ENCODE measurements at places on chromosomes 3 and 15. TPM values are rescaled to one million over a fixed set of nuclear protein-coding genes. Genes with fewer than 3 reads are reported as not detected.

Gene SPATA12
- 0.21 TPM for total RNA-seq

Gene GOLGA6L22
- total RNA-seq, result not detected

- peak; percentile 99 for DNase-seq
These were observed 8.4 kb upstream of the GNAI2 start for GRCh38 chr3:50227390-50228183.

- no peak for DNase-seq
These were observed 48.7 kb downstream of the BFSP2 start for GRCh38 chr3:133448478-133449122.

- DNase-seq, result no peak
These were observed 4.2 kb downstream of the MFGE8 start for GRCh38 chr15:88908697-88909621.

DNA sequence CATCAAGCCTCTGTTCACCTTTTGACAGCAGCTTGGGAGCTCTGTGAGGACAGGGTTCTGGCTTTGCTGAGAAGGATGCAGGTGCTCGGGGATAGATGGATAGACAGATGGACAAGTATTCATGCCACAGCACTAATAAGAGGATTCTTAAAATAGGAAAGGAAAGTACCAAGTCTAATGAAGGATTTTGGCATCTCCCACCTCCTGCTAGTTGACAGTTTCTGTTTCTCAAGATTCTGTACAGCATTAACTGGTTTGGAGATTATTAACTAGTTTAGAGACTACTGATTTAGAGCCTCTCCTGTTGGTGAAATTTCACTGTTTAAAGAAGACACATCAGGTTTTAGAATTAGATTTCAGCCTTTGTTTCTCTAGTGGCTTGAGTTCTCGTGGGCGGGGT lies 152.3 kb downstream of the CACNA1D start:
- no peak for DNase-seq

DNA sequence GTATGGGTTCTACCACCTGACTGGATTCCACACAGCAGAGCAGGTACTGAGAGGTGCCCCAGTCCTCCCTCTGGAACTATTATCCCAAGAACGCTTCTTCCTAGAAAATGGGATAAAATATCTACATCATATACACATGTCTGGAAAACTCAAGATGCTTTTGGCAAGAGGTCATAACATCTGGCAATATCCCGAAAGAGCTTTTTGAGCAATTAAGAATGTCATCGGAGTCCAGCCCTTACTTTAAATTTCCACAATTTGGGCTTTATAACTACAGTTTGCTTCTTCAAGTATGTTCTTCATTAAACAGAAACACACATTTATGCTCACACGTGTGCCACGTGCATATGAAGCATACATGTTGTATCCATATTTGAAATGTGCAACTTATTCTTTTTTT lies 365.9 kb upstream of the THBS1 start:
- DNase-seq, result no peak

GRCh38 chr3:103082501-103082900 lies 647.7 kb downstream of the ZPLD1 start:
- DNase-seq, result no peak

Gene DAZL
- not detected for total RNA-seq

DNA sequence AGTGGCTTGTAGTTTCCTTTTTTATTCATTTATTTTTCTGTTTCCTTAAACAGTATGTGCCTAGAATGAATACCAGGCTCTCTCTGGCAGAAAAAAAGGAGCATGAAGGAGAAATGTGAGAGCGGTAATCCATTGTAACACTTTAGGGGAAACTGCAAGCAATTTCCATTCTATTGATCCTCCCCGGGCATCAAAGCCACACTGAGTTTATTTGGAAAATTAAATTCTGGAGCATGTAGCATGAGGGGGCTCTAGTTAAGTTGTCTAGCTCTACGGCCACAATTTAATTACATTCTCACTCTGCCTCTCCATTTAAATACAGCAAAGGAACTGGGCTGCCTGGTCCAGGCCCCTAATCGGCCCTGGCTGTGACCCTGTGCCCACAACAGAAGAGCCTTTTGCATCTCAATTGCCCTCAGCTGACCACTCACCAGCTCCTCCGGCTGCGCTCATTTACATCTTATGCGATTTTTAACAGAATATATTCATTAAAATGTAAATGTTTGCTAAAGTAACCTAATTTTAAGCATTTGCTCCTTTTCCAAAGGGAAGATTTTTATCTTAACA lies 72.9 kb downstream of the MEGF11 start:
- DNase-seq, result no peak

Gene SIDT1
- 4.7 TPM for total RNA-seq

GRCh38 chr3:138946663-138947494 lies at the start of the genes FOXL2 and FOXL2NB:
Gene FOXL2 (minus strand): TSS chr3:138947137. CDS start chr3:138946722, 415 bp downstream.
Gene FOXL2NB (plus strand): TSS chr3:138947217. CDS start chr3:138947365, 148 bp downstream.
- DNase-seq, result peak; percentile 65

Gene CHST13
- total RNA-seq, result 3.0 TPM

DNA sequence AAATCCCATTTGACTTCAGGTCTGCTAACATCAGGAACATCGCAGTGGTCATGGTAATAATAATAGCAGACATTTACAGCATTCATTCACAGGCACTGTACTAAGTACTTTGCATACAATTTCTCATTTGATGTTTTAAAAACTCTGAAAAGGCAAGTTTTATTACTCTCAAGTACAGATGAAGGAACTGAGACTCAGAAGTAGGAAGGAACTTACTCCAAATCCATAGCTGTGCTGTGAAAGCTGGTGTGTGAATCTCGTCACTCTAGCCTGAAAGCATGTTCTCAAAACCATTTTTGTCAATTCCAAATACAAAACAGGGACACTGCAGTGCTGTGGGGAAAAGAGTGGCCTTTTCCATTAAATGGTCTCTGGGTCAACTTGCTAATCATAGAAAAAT lies 179.9 kb downstream of the FAM43A start:
- no peak for DNase-seq

- no peak for DNase-seq
These were observed 150.5 kb downstream of the MAGI1 start for GRCh38 chr3:65888196-65888595.

DNA sequence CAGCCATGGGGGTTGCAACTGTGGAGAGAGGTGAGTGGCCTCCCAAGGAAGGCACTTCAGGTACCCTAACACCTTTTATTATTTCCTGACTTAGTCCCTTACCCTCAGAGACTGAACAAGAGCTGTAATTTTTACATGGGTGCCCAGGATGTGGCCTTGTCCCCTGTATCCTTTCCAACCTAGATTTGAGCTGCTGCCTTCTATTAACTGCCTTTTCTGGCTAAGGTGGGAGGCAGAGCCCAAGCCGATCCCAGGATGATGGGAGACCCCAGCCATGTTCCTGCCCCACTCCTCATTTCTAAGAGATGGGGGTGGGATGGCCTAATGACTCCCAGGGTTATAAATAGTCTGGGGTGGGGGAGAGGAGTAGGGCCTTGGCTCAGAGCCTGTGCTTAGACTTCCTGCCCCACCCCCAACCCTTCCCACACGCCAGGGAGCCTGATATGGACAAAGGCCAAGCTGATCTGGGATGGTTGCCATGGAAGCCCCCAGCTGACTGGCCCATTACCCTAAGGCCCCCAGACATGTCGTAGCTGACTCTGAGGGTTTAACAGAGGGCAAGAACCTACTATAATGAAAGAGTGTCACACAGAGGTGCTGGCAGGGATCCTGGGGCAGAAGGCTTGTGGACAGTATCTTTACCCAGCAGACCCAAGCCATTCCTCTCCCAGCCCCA lies 1.9 kb downstream of the KLHDC8B start:
- no peak for DNase-seq

Gene KBTBD13
- total RNA-seq, result 0.18 TPM

- no peak for DNase-seq
These were observed 25.8 kb downstream of the P2RY1 start for GRCh38 chr3:152860736-152861135.

GRCh38 chr3:36650271-36650671 lies 114.1 kb downstream of the DCLK3 start:
- no peak for DNase-seq

DNA sequence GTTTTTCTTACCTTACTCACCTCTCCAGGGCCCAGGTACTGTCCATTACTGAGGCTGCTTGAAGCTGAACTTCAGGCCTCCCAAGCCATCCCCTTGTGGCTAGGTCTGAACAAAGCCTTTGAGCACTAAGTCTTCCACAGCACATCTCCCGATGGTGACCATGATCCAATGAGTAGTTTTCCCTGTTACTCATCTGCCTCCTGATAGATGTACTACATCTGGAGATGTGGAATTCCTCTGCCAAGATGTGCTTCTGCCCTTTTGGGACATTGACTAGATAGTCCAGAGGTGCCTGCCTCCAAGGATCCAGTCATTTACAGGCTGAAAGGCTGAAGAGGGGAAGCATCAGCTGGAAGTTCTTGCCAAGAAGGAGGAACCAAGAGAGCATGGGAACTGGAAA lies 28.9 kb upstream of the SLC35G2 start:
- DNase-seq, result no peak

- no peak for DNase-seq
These were observed 89.7 kb upstream of the RASGRF1 start for GRCh38 chr15:79180318-79180717.

DNA sequence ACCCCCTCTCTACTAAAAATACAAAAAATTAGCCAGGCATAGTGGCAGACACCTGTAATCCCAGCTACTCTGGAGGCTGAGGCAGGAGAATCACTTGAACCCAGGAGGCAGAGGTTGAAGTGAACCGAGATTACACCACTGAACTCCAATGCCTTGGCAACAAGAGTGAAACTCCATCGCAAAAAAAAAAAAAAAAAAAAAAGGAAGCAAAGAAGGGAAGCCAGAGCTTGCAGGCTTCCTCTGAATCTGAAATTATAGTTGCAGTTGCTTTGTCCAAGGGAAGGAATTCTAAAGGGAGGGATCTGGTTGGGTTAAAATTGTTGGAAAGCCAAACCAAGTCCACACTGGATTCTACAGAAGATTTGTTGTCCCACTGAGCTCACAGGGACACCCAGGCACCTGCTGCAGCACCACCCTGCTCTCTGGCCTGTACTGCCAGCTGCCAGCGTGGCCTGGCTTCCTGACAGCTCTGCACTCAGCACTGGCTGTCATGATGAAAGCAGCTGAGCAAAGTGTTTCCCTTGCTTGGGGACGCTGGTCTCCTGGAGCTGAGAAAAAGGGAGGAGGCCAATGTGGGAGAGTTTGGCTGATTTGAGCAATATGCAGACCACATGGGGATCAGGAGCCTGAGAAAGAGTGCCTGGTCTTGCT lies 88.8 kb upstream of the HES1 start:
- no peak for DNase-seq

GRCh38 chr15:28896951-28897350 lies 11.2 kb downstream of the APBA2 start:
- no peak for DNase-seq

DNA sequence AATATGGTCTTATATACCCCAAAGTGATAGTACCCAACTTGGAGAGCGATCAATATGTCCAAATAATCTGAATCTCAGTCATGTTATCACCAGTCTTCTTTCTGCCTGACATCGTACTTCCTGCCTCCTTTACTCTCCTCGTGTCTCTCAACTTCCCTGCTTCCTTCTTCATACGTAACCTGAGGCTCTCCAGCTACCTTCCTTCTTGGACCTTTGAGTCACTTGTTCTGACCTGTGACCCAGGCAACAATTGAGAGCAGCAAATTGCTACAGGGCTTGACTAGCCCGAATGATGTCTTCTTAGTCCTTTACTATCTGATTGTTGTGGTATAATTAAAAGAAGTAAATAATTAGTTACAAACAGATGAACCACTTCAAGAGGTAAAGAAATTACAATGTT lies 145.9 kb upstream of the MBNL1 start:
- DNase-seq, result no peak

DNA sequence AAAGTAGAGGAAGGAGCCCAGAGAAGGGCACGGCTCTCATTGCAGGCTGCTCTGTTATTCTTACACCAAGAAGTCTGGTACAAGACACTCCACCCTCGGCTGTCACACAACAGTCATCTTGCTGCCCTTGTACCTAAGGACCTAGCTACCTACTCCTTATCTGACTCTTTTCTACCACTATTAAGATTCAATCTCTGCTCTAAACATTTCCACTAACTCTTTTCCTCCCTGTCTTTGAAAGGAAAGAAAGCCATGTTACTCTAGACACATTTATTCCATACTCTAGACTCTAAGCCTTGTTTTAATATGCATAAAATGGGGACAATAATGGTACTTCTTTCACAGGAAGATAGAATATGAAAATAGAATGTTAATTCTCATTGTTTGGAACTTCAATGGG lies 73.3 kb upstream of the C3orf49 start:
- DNase-seq, result no peak

Gene TRNT1
- total RNA-seq, result 23.8 TPM

Gene KBTBD8
- total RNA-seq, result 3.6 TPM

DNA sequence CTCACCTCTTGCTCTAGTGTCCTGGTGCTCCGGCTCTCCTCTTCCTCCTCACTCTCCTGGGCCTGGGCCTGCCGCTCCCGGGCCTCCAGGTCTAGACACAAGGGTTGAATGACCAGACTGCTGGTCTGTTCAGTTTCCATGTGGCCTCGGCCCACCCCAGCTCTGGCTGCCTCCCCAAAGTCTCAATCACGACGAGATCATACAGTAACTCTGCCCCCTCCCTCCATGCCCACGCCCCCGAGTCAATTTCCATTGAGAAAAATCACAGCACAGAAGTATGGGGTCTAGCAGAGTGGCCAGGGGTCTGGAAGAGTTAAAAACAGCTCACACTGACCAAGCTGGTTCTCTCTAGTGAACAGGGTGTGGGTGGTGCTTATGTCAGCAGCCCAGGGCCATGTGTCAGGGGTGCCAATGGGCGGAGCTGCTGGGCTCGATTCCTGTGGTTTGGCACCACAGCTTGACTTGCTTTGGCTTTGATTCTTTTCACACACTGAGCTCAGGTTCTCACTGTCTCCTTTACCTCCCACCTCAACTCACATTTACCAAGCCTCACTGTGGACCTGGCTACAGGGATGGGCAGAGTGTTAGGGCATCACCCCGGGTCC lies 6.9 kb downstream of the C15orf62 start:
- DNase-seq, result peak; percentile 79

DNA sequence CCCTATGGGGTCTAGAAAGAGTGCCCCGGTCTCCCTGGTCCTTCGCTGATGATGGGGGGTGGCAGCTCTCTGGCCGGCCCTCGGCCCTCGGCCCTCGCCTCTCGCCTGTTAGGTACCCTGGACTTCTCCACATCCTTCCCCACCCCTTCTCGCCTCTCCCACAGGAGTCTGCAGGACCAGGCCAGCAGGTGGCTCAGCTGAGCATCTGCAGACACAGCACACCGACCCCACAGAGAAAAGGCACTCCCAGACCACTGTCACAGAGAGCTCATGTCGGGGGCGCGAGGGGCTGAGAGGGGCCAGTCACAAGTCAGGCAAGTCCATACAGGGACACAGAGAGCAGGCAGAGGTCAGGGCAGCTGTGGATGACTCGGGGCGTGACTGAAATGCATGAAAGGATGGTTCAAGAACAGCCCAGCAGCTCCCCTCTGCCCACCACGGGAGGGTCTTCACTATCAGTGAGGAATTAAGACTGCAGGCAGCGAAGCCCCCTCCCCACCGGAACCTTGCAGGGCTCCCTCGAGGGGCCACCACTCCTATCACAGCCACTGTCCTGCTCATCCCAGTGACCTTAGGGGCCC lies 181.7 kb upstream of the NSMCE3 start:
- DNase-seq, result no peak

- no peak for DNase-seq
These were observed 45.6 kb downstream of the NOX5 start for GRCh38 chr15:69060041-69060481.

Gene SENP8
- 4.2 TPM for total RNA-seq

DNA sequence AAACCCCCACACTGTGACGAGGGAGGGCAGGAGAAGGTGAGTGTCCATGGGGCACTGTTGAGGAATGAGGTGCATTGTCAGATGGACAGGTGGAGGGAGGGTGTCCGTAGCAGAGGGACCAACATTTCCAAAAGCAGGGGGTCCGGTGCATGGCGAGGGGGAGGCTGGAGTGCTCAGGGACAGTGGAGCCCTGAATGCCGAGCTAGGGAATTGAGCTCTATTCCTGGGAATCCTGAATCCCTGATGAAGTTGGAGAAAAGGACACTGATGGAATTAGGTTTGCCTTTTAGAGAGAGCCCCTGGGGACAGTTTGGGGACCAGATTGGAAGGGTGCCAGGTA lies 7.9 kb upstream of the ANPEP start:
- DNase-seq, result no peak
